ENCODE measurements at places on chromosomes 3 and 15. TPM values are rescaled to one million over a fixed set of nuclear protein-coding genes. Genes with fewer than 3 reads are reported as not detected.

The ROPN1 gene
- total RNA-seq = not detected

The NR2F2 gene
- total RNA-seq = 19.6 TPM

DNA sequence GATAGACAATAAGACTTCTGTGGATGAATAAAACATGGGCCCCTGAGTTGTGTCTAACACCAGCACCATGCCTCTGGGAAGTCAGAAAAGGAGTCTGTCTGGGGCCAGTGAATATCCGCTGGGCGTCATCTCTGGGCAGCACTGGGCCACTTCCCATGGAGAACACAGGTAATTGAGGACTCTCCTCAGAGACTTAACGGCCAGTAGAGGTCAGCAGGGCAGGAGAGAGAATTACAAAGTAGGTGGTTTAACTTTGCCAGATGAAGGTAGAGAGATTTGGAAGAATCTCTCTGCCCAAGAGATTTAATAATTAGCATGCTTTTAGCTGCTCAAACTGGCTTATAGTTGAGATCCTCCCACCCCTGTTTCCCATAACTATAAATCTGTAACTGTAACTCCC, 65.7 kb downstream of the OCA2 start:
- DNase-seq = no peak

The CLDN18 gene
- not detected for total RNA-seq

GRCh38 chr3:54960082-54960481, 32.2 kb upstream of the LRTM1 start:
- DNase-seq = no peak

DNA sequence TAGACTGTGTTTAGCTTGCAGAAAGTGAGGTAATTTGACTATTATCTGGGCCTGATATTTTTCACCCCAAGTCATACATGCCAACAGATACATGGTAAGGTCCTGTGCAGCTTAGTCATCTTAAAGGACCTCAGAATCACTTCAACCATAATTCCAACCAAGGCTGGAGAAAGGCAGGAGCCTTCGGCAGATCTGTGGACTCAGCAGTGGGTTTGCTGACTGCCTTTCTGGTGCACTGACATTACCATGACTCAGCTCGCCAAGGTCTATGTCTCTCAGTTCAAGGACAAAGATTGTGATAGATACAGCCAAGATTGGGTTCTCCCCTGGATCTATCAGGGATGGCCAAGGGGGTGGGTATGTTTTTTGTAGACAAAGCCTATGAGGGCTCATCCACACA, 32.7 kb downstream of the LYZL4 start:
- no peak for DNase-seq

The TGM4 gene
- total RNA-seq = 1.2 TPM

The CHRD gene
- not detected for total RNA-seq

DNA sequence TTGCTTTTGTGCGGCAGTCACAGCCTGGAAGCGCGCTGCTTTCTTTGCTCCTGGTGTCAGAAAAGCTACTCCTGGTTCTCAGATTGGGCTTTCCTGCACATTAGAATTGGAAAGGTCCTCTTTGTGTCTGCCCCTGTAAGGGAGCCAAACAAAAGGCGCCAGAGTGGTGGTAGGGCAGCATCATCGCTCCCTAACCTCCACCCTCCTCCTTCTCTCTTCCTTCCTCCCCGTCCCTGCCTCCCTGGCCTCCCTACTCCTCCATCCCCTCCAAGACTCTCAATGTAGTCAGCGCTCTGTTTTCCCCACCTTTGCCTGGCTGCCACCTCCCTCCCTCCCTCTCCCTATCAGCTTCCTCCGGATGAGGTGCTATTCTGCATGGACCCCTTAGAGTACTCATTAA, 65.3 kb downstream of the SH3GL3 start:
- DNase-seq = no peak

The CTXN2 gene
- total RNA-seq = not detected

The ZNF80 gene
- total RNA-seq = not detected

DNA sequence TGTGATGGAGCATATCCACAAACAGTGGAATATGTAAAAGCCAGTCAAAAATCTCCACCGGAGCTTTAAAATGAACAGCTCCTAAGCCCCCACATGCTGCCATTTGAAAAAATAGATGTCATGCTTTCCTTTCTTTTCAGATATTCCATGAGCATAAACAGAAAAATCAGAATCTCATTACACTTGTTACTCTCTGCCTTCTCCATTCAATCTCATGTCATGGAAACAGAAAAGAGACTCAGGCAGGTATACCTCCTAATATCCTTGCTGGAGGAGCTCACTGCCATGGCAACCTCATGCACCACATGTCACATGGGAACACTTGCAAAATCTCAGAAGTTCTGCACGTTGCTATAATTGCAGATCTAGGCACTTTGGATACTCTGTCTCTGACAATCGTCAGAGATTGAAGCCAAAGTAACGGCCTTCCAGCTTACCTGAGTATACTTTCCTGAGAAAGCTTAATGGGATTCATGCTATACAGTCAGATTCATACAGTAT, 317.0 kb upstream of the ADAMTS9 start:
- DNase-seq = no peak

DNA sequence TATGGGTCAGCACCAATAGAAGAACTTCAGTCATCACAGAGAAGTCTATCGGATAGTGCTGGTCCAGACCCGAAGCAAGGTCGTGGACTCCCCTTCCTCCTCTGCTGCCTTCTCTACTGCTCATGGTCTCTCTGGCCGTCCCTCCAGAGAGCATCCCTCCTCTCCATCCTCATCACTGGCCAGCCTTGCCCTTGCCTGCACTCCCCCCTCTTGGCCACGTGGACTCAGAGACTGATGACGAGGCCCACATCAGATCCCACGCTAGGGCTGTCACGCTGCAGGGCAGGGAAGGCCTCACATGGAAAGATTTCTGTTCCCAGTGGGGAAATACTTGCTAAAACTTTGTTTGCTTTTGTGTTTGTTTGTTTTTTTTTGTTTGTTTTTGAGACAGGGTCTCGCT, 35.3 kb downstream of the IGDCC3 start:
- DNase-seq = no peak

The RCN2 gene
- total RNA-seq = 73.3 TPM

DNA sequence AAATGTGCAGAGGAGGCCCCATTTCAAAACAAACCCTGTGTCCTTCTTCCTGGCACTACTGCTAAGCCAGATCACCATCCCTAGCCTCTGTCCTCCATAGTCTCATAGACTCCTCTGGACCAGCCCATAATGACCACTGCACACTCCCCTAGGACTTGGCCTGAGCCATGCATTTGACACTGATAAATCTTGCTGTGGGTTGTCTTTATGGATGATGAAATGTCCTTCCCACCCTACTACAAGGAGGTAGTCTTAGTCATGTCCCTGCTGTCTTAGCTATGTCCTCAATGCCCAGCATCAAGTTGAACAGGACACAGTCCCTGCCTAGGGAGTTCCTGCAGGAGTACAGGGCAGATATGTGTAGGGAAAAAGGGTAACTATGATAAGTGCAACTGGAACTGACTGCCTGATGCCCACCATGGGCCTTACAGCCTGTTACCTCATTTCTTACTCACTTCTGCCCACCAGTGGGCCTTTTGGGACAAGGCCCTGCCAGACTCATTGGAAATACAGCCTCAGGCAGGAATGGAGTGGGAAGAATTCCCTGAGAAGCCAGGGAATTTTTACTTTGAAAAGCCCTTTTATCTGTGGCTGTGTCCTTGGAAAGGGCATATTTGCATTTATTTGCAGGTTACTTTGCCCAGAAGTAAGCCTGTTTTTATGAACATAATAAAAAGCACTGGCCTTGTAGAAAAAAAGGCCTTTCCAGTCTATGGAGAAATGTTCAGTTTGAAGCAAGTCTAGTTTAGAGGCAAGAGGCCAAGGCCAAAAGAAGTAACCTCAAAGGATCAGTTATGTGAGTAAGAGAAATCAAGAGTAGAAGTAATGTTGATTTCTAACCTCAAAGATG, 199.6 kb upstream of the EIF1B start:
- DNase-seq = no peak

GRCh38 chr15:87871258-87871681, 385.3 kb downstream of the NTRK3 start:
- no peak for DNase-seq

The METTL6 gene
- total RNA-seq = 22.4 TPM
